HL-60 (cell line): ENCODE measurements at places on chromosomes 6 and 20.

- no peak for DNase-seq
Measured at GRCh38 chr6:24069526-24069925, 56.5 kb upstream of the NRSN1 start.

DNA sequence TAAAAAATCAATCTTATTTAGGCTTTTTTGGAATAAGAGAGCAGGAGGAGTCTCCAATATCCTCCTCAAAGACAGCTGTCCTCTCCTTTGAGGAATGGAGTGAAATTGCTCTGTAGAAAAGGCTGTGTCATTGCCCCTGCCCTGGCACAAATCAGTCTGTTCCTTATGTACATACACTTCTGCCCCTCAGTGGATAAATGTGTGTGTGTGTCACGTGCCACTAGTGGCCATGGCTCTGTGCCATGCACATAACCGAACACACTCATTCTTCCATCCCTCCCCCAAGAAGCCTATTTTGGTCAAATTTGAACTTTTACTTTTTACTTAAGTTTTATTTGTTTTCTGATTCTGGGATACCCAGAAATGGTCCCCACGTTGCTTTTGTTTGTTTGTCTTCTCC lies 49.2 kb downstream of the ANKS1A start:
- DNase-seq: no peak

- no peak for DNase-seq
Measured at GRCh38 chr6:21592953-21593352, 598 bp upstream of the SOX4 start.

DNA sequence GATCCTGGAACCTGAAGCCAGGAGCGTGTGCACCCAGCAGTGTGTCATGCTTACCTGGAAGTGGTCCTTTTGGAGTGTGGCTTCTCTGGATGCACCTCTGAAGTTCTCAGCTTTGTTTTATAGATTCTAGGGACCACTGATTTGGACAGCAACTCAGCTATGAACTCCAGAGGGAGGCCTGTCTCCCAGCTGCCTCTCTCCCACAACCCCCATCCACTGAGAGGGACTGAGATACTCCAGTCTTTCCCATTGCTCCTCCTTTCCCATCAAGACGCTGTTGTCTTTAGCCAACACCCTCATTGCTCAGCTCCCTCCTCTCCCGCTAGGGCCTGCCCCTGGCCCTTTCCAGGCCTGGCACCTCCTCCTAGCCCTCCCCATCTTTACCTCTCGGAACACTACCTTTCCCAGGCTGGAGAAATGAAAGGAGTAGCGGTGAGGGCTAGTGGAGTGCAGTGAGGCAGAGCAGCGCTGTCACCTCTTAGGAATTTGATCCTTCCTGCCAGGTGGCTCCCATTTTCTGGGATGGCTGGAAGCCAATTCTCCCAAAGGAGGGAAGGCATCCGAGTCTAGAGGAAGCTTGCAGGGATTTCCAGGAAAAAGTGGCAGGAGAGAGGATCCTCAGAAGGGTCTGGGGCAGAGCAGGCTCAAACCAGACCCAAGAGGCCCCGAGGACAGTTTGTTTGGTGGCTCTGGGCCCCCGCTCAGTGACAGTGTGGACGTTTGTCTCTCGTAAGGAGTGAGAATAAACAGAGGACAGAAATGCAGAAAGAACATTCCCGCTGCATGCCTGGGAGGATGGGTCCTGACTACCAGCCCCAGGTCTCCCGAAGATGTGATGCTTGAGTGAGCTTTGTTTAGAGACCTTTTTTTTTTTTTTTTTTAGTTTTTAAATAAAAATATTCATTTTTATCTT lies at the start of gene LRRN4:
LRRN4 (minus strand) TSS at position 285 of the 913 bp plus-strand sequence. CDS start 1,261 bp downstream, outside the sequence.
- no peak for DNase-seq

DNA sequence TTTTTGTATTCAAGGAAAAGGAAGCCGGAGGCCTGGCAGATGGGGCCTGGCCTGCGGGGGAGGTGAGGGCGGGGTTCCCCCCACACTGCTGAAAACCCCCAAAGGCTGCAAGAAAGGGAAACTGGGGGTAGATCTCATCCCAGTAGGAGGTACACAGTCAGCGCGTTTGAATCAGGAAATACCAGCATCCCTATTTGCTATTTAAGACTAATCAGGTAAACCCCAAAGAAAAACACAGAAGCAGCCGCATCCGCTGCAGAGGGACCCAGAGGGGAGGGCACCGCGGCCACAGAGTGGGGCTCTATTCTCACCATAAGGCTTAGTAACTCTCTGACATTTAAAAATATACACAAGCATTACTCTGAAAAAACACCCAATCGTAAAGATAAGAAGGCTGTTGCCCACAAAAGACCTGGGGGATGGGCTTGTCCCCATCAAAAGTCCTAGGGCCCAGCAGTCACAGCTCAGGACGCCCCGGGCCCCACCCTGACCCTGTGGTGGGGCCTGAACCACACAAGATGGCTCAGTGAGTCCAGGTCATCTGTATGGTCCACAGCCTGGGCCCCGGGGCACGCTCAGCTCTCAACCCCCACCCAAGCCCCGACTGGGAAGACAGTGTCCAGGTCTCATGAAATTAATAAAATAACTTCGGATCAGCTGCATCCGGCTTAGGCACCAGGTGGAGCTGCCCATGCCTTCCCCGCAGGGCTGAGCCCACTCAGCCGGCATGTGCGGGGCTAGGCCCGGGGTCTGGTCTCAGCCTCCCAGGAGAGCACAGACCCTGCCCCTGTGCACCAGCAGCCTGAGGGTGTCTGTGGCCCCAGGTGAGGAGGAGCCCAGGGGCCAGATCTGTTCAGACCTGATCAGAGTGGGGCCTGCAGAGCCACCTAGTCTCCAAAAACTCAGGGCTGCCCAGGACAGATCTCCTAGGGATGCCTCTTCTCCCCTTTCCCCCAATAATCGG lies 31.0 kb downstream of the KCNQ2 start:
- DNase-seq: no peak

DNA sequence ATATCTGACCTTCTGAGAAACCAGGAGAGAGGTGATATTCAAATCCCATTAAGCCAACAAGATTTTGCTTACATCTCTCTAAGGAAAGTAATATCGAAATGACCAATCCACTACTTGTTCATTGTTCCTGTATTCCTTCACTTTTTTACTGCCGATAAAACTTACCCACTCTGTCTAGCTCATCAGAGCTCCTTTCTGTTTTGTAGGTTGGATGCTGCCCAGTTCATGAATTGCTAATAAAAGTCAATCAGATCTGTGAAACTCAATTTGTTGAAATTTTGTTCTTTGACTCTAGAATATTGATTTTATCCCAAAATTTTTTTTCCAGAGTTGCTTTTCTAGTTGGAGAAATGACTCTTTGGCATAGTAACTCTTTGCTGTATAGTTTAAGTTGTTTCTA lies 148.9 kb upstream of the INSM1 start:
- no peak for DNase-seq

DNA sequence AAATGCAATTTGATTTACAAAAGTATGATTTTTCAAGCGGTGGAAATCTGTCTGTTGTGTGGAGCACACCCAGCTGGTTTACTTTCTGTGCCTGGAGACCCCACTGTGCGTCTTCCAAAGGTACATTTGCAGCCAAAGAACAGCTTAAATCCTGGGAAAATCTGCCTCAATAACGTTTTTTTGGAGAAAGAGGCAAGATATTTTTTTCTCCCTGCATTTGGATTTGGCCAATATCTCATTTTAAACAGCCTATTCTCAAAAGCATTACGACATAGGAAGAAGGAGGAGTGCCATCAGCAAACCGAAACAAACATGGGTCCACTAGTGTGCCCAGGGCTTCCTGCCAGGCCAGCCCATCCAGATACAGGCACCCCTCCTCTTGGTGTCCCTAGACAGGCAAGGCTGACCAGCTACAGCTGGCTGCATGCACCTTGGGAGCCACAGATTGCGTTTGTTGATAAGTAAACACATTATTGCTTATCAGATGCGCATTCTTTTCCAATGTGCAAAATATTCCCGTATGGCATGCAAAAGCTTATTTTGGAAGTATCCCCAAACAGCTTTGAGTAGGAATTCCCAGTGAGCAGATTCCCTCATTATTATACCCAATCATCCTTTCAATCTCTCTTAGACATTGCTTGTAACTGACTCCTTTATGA lies 184.5 kb upstream of the MARCKS start:
- no peak for DNase-seq

DNA sequence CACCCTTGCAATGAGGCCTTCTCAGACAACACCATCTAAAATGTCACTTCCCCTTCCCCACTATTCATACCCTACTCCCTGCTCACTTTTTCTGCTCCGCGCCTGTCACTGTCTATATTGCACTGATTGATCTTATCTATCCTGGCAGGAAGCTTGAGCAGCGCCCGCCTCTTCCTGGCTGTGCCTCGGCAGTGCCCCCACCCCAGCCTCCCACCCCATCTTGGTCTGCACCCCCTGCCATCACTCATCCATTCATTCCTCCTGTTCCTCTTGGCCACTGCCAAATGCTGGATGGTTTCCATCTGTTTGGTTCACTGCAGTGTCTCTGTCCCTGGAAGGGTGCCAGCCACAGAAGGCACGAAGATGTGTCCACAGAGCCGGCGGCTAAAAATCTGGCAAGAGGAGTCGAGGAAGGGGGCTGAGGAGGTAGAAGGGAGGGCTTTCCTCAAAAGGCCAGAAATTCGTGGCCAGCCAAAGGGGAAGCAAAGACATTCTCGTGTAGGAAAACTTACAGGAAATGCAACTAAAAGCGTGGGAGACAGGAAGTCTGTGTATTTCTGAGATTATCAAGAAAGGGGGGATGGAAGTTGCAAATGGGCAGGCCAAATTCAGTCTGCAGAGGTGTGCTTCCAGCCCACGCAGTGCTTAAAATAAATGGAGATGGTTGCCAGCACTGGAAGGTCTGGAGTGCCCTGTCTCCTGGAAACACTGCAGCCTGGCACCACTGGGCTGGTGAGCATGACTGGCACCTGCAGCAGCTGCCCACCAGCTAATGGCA lies 27.6 kb downstream of the SYNJ2 start:
- DNase-seq: peak; percentile 59

- DNase-seq: no peak
Measured at GRCh38 chr6:13916230-13916944, 8.4 kb upstream of the RNF182 start.

DNA sequence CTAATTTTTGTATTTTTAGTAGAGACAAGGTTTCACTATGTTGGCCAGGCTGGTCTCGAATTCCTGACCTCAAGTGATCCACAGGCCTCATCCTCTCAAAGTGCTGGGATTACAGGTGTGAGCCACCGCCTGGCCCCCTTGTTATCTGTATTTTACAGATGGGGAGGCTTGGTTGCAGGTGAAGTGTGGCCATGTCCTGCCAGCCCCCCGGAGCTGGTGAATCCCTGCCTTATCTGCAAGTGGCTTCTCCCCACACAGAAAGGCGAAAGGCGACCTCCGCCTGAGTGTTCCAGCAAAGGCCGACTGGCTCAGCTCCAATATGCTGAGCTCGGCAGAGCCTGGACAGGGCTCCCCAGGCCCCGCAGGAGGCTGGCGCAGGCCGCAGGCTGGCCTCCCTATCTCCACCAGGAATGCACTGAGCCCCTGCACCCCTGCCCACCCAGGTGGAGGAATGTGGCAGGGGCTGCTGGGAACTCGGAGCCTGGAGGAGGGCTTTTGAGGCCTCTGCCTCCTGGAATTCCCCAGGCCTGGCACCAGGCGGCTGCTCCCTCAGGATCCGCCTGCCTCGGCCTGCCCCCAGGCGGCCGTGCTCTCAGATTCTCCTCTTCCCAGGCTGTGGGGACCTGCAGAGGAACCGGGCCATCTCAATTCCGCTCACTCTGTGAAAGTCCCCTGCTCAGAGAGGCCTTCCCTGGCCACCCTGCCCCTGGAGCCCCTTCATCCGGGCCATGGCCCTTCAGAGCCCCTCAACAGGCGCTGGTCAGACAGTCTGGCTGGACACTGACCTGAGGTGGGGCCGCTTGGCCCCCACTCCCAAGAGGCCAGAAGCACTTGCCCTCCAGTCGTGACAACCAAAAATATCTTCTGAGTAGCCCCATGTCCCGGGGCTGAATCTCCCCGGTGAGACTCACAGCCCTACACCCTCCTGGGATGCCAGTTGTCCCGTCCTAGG lies 9.3 kb upstream of the LAMA5 start:
- no peak for DNase-seq

DNA sequence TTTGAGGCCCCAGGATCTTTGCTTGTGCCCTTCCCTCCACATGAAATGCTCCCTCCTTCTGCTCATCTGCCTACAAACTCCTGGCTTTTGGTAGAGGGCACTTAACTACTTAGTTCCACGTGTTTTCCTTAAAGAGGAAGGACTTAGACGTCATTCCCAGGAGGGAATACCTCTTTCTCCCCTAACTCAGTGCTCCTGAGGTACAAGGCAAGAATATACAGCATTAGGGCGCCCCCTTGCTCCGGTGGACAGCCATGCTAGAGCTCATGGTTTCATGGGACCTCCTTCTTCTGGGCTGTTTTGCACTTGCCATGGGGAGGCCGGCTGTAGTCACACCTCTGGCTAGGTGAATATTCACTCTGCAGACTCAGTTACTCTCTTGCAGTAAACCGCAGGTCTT lies 93.8 kb upstream of the LY86 start:
- no peak for DNase-seq

GRCh38 chr20:3728354-3728753 lies 4.1 kb upstream of the HSPA12B start:
- no peak for DNase-seq

GRCh38 chr6:129843573-129843972 lies 17.5 kb downstream of the TMEM244 start:
- DNase-seq: no peak

GRCh38 chr6:27066381-27066780 lies 181.1 kb upstream of the PRSS16 start:
- no peak for DNase-seq

DNA sequence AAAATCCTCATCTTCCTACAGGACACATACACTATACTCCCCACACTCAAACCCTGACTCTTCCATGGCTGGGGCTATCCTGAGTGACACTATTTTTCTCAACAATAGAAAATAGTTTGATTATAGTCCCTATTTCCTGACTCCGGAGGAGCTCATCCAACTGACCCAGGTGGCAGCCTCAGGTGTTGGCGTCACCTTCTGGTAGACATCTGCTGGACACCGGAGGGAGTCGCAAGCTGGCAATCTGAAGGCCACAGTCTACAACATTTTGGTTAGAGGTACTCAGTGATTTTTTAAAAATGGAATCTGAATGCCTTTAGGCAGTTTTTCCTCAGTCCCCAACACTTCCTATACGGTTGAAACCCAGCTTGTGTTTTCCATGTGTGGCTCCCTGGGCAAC lies 32.2 kb upstream of the OCSTAMP start:
- no peak for DNase-seq

DNA sequence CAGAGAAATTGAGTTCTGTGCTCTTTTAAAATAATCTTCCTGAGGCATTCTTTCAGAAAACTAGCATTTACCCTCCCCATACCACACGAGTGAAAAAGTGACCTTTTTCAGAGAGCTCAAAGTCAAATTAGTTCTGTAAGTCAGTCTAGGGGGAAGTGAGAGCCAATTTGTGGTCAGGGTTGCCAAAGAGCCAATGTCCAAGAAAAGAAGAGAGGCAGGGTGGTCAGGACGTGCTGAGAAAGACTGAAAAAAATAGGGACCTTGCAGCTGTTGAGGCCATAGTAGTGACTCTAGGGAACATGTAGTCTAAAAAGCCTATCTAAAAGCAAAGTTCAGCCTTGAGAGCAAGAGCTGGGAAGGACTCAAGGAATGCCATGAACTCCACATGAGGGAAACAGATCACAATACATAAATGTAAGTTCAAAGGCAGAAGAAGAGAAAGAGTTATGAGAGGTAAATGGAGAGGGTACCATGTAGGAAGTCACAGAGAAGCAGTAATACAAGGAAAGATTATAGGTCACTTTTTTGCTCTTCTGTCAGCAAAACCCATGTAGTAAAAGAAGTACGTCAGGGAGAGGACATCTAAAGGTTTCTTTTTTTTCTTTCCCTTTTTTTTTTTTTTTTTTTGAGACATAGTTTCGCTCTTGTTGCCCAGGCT lies 565.1 kb upstream of the FLRT3 start:
- DNase-seq: peak; percentile 7
